ENCODE measurements at places on chromosomes 1 and 21. TPM values are rescaled to one million over a fixed set of nuclear protein-coding genes. Genes with fewer than 3 reads are reported as not detected.

The SLC25A34 gene
- total RNA-seq = 1.1 TPM

The LCE6A gene
- not detected for total RNA-seq

The GABRD gene
- total RNA-seq = not detected

The CCDC181 gene
- not detected for total RNA-seq

The C1orf94 gene
- total RNA-seq = not detected
